ENCODE measurements at places on chromosomes 5 and 9. TPM values are rescaled to one million over a fixed set of nuclear protein-coding genes. Genes with fewer than 3 reads are reported as not detected.

Gene IFNA13
- total RNA-seq: not detected

Gene ARSI
- total RNA-seq: 6.5 TPM

Gene IL3
- not detected for total RNA-seq

Gene GMCL2
- total RNA-seq: not detected

Gene ESM1
- 0.70 TPM for total RNA-seq

Gene CTSV
- total RNA-seq: 1.6 TPM

Gene LCP2
- total RNA-seq: 12.1 TPM

Gene NSG2
- not detected for total RNA-seq

Gene BAAT
- not detected for total RNA-seq

Gene TAF11L5
- not detected for total RNA-seq

Gene FOXD4L6
- total RNA-seq: not detected

Gene PCDHB10
- 3.2 TPM for total RNA-seq

Gene PTGR1
- 38.8 TPM for total RNA-seq

Gene PCDHGA2
- total RNA-seq: 3.2 TPM

Gene SAXO1
- total RNA-seq: not detected

Gene SLC6A19
- not detected for total RNA-seq

Gene F2R
- 38.7 TPM for total RNA-seq

Gene ANKRD55
- total RNA-seq: 0.55 TPM

Gene HTR1A
- total RNA-seq: not detected

Gene SOWAHA
- total RNA-seq: 0.12 TPM

Gene GARIN3
- total RNA-seq: not detected

Gene ABLIM3
- 11.2 TPM for total RNA-seq

All from uterus (tissue), 4 donors.